NCI-H460 (cell line): ENCODE measurements at places on chromosomes 7 and 10.

GRCh38 chr10:90575125-90575524 lies 282.7 kb downstream of the HTR7 start:
- no peak for DNase-seq

DNA sequence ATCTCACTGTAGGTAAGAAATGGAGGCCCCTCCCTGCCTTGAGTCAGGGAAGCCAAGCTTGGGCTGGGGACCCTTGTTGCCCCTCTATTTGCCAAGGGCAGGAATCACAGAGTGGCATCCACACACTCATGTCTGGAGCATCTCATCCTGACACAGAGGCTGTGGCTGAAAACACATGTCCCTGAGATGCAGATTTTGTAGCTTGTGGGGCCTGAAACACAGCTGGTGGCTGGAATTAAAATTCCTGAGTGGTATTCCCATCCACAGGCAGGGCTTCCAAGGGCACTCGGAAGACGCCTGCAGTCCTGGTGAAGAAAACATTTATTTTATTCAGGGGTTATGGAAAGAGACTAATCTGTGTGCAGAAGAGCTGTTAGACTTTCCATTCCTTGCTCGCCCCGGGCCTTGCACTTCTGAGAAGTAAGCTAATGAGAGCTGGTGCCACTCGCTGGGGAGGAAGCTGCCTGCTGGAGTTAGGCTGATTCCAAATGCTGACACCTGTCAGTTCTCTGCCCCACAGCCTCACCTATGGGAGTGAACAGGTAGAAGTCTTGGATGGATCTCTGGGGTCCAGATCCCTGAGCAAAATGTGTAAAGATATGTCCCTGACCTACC lies 36.0 kb downstream of the C10orf120 start:
- no peak for DNase-seq

DNA sequence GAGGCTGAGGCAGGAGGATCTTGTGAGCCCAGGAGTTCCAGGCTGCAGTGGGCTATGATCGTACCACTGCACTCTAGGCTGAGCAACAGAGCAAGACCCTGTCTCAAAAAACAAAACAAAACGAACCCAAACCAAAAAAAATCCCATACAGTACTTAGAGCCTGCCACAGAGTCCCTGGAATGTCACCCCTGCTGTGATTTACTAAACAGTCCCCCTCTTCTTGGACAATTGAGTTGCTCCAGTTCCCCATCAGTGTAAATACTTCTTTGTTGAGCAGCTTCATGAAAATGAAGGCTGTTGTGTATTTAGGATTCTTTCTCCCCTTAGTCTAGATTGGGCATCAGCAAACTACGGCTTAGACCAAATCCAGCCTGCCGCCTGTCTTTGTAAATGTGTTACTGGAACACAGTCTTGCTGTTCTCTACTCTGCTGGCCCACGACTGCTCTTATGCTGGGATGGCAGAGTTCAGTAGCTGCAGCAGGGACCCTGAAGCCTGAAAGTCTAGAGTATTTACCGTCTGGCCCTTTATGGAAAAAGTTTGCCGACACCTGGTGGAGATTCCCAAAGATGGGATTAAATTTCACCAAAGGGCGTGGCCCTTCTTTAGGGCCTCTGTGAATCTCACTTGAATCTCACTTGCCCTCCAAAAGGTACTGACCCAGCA lies 57.8 kb downstream of the PALD1 start:
- DNase-seq: no peak

- DNase-seq: no peak
Observed at GRCh38 chr7:90660819-90661218, 64.7 kb downstream of the CDK14 start.

DNA sequence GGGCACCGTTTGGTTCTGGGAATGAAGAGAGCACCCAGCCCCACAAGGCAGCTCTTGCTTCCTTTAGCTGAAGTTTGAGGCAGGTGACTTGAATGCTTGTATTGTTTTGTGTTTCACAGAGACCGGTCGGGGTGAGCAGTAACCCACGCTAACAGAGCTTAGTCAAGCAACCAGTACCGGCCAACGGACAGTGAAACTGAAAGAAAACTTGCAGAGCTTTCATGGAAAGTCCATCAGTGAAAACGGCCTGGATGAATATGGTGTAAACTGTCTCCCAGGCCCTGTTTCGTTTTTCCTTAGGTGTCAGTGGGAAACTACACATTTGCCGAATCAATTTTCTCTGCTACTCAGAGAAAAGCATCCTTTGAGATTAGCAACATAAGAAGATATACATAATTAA lies 101.1 kb downstream of the LYZL1 start:
- DNase-seq: no peak

- DNase-seq: no peak
Observed at GRCh38 chr7:98284335-98285036, 3.0 kb downstream of the BRI3 start.

GRCh38 chr7:155764438-155764793 lies 47.8 kb downstream of the SHH start:
- DNase-seq: no peak
